ENCODE measurements at places on chromosomes 16 and 17.

DNA sequence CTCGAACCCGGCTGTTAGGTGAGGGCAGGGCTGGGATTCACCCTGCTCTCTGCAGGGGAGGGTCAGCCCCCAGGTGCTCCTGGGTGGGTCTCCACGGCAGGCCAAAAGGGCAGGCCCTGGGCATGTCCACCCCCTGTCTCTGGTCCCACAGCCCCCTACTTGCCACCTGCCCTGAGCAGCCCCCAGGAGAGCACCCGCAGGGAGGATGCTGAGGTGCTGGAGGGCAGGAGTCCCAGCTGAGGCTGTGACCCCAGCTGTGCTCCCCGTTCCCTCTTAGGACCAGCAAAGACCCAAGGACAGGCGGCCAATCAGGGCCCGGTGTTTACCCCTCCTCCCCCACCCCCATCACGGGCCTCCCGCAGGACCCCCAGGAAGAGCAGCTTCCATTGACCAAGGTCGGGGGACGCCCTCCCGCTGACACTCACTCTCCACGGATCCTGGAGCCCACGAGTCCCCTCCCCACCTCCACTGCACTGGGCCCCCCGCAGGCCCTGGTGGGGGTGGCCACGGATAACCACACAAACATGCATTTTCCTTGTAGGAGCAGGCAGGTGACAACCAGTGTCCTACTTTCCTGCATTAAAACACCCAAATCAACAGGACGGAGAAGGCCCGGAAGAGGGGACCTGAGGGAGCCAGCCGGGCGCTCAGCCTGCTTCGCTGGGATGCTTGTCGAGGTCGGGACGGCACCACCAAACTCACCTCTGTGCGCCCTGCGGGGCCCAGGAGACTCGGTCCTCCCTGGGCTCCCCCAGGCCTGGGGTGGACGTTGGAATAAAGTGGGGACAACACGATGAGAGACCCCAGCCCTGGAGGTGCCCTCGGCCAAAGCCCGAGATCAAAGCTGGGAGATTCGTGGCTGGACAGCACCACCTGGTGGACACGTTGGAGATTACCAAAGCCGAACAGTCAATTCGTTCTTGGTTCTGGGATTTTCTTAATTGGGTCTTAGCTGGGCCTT lies 22.5 kb upstream of the ENPP7 start:
- DNase-seq = no peak

DNA sequence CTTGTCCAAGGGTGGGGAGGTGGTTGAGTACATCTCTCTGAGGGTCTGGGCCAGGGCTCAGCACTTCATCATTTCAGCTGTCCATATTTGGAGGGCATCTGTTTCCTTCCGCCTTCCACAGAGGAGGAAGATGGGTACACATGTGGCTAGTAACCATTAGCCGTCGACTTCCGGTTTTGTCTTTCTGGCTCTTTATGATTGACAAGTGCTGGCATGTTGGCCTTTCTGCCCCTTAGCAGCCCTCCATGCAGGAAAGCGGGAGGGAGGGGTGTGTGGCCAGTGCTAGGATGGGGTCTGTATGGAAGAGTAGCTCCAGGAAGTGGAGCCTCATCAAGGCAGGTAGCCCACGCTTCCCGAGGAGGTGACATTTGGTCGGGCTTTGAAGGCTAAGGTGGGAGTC lies 69.6 kb downstream of the RAI1 start:
- DNase-seq = no peak

GRCh38 chr17:51739245-51739886 lies 419.1 kb downstream of the CA10 start:
- DNase-seq = no peak

GRCh38 chr17:42061646-42062487 lies 11.5 kb upstream of the C17orf113 start:
- no peak for DNase-seq

GRCh38 chr17:75553295-75554110 lies 28.0 kb downstream of the LLGL2 start:
- DNase-seq = no peak

DNA sequence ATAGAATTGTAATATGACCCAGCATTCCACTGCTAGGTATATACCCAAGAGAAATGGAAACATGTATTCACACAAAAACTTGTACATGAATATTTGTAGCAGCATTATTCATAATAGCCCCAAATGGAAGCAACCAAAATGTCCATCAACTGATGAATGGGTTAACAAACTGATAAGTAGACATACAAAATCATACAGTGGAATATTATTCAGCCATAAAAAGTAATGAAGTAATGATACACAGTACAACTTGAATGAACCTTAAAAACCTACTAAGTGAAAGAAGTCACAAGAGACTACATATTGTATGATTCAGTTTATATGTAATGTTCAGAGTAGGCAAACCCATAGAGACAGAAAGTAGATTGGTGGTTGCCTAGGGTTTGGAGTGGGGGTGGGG lies 40.5 kb upstream of the GOSR1 start:
- no peak for DNase-seq

DNA sequence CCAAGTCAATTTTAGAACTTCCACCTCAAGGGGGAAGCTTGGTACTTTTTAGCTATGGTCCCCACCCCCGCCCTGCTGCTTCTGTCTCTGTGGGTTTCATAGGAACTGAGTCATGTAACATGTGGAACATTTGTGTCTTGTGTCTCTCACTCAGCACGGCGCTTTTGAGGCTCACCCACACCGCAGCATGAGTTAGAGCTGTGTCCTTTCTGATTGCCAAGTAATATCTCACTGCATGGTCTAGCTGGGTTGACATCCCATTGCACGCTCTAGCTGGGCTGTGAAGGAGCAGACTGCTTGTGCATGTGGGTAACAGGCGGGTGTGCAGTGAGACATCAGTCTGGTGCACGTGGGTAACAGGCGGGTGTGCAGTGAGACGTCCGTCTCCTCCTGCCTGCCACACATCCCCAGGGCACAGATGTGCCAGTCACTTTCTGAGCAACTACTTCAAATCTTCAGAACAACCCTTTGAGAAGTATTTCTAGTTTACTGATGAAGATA lies 26.4 kb upstream of the SLC7A5 start:
- no peak for DNase-seq

DNA sequence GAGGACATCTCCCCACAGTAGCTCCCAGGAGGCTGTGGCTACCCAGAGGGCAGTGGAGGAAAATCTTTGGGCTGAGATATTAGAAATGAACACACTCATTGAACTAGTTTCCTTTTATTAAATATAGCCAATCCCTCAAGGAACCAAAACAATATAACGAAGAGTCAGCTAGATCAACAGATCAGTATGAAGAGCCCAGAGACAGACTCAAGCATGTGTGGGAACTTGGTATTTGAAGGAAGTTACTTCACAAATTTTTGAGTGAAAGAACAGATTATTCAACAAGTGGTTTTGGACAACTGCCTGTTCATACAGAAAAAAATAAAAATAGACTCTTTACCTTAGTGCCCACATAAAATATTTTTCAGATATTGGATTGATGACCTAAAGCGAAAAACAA lies 183.6 kb upstream of the PMFBP1 start:
- no peak for DNase-seq

DNA sequence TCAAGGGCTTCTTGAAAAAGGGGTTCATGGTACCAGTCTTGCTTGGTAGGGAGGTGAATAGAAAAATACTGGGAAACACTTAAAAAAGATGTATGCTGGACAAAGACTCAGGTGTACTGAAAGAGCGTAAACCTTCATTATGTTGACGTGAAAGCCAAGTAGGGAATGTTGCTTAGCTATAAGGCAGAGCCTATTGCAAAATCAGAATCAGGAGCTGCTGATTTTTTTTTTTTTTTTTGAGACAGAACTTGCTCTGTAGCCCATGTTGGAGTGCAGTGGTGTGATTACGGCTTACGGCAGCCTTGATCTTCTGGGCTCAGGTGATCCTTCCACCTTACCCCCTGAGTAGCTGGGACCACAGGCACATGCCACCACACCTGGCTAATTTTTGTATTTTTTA lies 3.9 kb downstream of the TMEM94 start:
- DNase-seq = no peak

DNA sequence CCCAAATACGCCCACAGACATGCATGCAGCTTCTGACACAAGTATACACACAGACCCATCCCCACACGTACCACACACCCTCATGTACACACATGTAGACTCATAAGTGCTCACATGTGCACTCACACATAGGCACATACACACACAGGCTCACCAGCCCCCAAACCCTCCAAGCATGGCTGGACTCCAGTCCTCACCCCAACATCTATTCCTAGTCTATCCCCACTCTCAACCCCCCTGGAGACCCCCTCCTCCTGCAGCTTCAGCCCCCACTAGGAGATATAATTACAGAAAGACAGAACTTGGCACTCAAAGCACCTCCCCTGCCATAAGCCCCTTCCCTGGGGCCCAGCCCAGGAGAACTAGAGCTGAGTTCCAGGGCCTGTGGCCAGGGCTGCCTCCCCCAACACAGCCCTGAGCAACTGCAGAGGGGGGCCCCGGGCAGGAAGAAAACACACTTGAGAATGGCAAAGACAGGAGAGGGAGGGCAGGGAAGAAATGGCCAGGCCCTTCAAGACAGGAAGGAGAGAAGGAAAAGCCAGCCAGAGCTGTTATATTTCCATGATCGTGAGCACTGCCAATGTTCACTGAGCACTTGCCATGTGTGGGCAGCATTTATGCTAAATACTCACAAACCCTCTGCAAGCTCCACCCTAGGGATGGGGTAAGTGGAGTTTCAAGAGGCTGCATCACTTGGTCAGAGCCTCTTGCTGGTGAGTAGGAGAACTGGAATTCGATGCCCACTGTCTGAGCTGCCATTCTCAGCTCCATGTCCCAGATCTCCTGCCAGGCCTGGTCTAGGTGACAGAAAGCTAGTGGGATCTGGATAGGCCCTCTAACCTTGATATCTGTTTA lies 224.5 kb downstream of the ZNF423 start:
- peak; percentile 64 for DNase-seq

DNA sequence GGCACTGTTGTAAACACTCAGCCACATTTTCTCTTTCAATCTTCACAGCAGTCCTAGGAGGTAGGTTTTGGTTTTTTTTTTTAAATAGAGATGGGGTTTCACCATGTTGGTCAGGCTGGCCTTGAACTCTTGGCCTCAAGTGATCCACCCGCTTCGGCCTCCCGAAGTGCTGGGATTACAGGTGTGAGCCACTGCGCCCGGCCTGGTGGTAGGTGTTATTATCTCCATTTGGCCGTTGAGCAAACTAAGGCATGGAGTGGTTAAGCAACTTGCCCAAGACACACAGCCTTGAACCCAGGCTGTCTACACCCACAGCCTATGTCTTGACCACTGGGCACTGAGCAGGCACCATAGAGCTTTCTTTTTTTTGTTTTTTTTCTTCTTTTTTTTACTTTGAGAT lies 8.6 kb downstream of the SGCA start:
- no peak for DNase-seq

GRCh38 chr17:34117332-34117731 lies 137.8 kb upstream of the CCL2 start:
- no peak for DNase-seq

DNA sequence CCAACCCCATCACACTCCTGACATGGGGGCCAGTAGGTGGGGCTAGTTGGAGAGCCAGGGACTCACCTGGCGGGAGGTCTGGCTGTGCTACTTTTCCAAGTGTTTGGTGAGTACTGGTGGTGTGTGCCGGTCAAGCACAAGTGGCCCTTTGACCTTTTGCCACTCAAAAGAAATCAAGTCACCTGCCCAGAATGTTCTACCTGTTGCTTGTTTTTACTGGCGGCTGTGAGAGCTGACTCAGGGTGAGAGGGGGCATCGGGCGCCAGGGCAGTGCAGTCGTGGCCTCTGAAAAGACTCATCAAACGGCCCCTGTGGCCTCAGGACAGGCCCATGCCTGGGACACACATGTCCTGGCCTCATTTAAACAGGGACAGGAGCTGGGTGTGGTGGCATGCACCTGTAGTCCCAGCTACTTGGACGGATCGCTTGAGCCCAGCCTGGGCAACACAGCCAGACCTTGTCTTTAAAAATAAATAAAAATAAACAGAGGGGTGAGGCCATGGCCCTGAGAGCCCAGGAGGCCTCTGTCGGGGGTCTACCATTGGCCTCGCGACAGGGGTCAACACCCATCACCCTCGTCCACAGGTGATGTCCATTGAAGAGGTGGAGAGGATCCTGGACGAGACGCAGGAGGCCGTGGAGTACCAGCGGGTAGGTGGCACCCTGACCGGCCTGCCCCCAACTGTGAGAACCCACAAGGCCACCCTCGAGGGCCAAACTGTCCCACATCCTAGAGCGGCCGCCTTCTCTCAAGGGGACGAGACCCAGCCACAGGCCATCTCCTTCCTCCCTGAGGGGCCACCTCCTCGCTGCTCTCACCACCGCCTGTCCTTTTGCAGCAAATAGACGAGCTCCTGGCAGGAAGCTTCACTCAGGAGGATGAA lies 5.0 kb downstream of the CHMP6 start:
- DNase-seq = no peak

DNA sequence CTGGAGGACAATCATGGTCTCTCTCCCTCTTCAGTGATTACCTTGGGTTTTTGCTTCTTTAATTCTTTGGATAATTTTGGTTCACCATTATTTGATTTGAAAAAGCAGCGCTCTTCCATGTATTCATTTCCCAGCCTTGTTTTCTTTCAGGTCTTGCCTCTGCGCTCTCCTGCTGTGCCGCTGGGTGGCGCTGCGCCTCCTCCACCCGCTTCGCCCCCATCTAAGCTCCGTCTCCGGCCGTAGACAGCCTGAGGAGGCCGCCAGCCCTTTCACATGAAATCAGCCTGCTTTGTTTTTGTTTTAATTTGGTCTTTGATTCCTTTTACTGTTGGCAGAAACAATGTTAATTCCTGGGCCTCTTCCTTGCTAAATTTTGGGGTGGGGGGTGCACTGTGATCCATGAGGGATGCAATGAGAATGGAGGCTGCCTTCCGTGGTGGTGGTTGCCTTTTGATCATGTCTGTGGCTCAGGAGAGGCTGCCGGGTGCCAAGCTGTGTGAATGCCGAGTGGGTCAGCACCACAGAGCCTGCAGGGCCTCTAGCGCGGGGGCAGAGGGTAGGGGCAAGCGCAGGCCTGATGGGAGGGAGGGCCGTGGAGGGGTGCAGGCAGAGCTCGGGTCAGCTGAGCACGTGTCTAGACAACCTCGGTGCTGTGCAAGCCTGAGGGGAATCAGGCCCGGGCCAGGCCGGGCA lies 64.1 kb downstream of the PLD6 start:
- no peak for DNase-seq

- DNase-seq = no peak
Observed at GRCh38 chr17:79730769-79731483, at the start of gene ENPP7. ENPP7 (plus strand) TSS chr17:79730943; CDS start chr17:79731140, 197 bp downstream.

DNA sequence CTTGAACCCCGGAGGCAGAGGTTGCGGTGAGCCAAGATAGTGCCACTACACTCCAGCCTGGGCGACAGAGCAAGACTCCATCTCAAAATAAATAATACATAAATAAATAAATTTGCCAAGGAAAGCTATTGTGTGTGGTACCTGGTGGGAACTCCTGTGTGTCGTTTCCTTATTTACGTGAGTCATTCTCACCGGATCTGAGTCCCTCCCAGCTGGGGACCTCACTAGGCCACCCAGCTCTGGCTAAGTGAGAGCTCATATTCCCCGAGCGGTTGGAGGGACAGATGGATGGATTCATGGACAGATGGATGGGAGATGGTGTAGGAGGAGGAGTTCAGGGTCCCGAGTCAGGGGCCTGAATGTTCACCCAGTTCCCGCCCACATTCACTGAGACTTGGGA lies 22.9 kb upstream of the C1QL1 start:
- DNase-seq = no peak

DNA sequence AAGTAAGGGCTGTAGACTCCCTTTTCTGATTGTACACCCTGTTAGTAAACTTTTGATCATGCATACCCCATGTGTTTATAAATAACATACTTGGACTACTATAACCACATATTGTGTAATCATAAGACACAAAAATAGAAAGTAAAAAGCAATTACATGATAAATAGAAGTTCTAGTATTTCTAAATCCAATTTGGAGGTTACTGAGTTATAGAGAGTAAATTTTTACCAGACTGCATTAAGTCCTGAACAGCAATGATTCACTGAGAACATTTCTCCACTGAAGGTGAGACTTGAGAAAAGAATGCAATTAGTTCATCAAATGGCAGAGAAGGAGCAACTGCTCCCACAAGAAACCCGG lies 7.7 kb upstream of the TBKBP1 start:
- DNase-seq = no peak
